ENCODE measurements at places on chromosomes 4 and X.

GRCh38 chr4:26782168-26782829, 78.3 kb upstream of the STIM2 start:
- DNase-seq, result no peak

DNA sequence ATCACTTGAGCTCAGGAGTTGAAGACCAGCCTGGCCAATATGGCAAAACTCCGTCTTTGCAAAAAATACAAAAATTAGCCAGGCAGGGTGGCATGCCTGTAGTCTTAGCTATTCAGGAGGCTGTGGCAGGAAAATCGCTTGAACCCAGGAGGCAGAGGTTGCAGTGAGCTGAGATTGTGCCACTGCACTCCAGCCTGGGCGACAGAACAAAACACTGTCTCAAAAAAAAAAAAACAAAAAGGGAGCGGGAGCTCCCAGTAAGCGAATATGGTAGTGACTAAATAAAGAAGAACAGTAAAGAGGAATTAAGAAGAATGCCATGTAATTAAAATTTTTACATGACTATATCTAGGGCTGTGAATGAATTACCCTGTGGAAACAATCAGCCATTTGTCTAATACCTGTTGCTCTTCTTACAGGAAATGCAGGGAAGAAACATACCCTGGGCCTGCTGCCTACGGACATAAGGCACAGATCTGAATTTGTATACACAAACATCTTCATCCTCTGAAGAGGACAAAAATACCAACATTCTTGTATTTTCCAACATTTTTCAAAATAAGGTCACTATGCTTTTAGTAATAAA, 11.4 kb downstream of the WDFY3 start:
- DNase-seq, result no peak

GRCh38 chr4:145308598-145308997, 128.2 kb upstream of the OTUD4 start:
- no peak for DNase-seq

GRCh38 chr4:185534866-185535611, at the start of gene PDLIM3:
TSS of gene PDLIM3 (minus strand) at chr4:185535507. CDS start at chr4:185535434, 73 bp downstream.
- peak; percentile 21 for DNase-seq
